ENCODE measurements at places on chromosomes 4 and X. TPM values are rescaled to one million over a fixed set of nuclear protein-coding genes. Genes with fewer than 3 reads are reported as not detected.

DNA sequence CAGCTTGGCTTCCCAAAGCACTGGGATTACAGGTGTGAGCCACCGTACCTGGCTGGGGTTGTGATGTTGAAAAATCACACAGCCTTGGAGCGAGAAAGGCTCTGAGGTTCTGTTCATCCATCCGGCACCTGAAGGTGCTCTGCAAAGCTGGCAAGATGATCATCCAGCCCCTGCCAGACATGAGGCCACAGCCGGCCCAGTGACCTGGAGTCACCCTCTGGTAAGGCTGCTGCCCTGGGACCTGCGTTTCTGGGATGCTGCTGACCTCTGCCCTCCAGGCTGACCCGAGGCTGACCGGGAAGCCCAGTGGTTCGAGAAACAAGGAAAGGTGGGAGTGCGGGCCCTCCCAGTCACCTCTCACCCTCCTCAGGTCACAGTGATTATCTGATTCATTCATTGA is 13.5 kb upstream of the WFS1 start:
- no peak for DNase-seq

Gene TMSB15C
- 19.6 TPM for polyA plus RNA-seq

Gene RAB28
- polyA plus RNA-seq: 37.3 TPM

Gene MAGEA9B
- not detected for polyA plus RNA-seq

GRCh38 chrX:3520458-3520857 is 174.0 kb upstream of the MXRA5 start:
- no peak for DNase-seq

DNA sequence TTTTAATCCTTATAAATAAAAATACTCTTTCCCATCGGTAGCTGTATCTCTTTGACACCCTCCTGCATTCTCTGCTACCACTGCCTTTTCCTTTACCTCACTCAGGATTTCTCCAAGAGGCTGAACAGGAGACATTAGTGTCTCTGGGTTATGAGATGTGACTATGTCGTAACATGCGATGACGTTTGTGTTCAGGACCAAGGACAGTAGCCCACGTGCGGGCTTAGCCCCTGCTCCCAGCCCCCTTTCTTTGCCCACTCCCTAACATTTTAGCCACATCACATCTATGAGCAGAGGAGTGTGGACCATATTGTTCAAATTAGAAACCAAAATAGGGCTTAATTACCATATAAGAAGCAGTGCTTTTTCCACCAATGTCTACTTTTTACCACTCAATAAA is 369.3 kb downstream of the FBXW7 start:
- peak; percentile 59 for DNase-seq

Gene GLRA2
- polyA plus RNA-seq: 0.52 TPM

DNA sequence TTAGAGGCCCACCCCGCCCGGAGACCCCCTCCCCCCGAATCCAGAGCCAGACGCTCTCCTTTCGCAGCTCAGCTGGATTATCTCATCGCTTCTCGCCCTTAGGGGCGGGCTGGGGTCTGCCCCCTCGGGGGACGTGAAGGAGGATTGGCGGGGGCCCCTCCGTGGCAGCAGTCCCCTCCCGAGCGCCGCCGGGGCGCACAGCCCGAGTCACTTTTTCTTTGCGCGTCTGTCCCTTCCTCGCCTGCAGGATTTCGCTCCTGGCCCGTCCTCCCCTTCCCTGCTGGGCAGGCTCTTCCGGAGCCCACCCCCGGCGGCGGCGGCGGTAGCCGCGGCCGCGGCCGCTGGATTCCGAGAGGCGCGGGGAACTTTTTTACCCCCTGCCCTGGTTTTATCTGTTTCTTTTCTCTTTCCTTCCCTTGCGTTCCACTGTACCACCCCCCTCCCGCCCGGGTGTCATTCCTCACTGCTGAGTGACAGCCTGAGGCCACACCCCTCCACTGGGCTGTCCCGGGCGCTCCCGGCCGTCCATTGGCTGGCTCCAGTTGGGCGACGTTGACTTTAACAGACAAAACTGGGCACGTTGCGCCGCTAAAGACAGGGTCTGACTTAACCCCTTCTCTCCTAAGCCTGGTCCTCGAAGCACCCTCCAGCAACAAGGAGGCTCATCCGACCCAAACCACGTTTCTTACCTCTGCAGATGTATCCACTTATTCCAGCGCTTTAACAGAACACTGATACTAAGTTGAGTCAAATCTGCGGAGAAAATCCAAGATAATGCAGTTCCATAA is 492 bp upstream of the NKX3-2 start:
- DNase-seq: peak; percentile 72

DNA sequence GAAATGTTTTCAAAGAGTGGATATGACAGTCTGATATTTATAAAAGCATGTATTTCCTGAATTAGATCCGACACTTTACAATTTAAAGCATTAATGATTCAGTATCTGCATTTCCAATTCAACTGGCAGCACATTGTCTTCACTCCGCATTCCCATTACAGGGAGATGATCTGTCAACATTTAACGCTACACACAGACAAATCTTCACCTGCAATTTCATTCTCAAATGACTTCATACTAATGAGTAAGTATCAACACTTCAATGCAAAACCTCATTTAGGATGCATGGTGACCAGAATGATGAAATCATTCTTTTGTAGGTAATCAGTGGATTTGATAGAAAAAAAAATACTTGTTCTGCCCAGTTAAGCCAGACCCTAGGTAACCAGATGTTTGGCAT is 749.6 kb downstream of the CENPC start:
- DNase-seq: no peak

DNA sequence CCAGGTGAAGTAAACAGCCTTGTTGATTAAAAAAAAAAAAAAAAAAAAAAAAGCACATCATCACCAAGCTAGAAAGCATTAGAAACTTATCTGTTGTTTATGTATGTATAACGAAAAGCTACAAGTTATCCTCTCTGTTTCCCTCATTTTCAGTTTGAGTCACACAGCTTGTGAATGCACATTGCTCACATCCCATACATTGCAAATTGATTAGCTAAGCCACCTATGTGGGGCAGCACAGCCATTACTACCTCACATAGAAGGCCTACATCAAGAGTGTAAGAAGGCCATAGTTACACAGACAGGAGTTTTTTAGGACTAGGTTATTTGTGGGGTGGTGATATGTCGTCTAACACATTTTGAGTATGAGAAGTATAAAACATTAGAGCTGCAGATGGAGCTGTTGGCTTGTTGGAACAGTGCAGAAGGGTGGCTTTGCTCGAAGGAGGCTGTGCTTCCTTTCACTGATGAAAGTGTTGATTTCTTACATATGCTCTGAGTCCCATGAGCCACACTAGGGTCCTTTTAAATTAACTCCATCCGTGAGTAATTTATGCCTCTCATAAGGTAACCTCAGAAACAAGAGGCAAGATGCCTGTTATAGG is 431.6 kb downstream of the GABRG1 start:
- no peak for DNase-seq

GRCh38 chrX:110308220-110308619 is 9.7 kb downstream of the AMMECR1 start:
- no peak for DNase-seq

GRCh38 chr4:98663226-98664006 is 5.0 kb upstream of the TSPAN5 start:
- DNase-seq: no peak

Data from left kidney (tissue), 8 donors.